ENCODE measurements at places on chromosomes 1 and 21. TPM values are rescaled to one million over a fixed set of nuclear protein-coding genes. Genes with fewer than 3 reads are reported as not detected.

GRCh38 chr1:162025541-162025940 is 1.9 kb upstream of the OLFML2B start:
- DNase-seq, result no peak

TLCD4 gene
- total RNA-seq, result 19.0 TPM

DNA sequence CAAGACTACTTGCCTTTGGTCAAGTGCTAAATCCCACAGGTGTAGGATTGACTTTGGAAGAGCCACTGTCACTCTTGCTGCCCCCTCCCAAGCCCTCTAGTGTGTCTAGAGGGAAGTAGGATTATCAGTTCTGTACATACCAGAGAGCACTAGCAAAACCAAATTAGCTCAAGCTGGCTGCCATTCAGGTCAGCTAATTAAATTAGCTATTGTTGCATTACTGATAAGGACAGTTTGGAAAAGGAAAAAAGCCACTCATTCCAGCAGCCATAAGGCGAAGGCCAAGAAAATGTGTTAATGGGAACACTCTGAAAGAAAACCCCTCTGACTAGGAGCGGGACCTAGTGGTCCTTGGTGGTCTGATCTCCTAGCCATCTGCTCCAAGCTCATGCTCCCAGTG is 321.7 kb downstream of the PBX1 start:
- DNase-seq, result no peak

DNA sequence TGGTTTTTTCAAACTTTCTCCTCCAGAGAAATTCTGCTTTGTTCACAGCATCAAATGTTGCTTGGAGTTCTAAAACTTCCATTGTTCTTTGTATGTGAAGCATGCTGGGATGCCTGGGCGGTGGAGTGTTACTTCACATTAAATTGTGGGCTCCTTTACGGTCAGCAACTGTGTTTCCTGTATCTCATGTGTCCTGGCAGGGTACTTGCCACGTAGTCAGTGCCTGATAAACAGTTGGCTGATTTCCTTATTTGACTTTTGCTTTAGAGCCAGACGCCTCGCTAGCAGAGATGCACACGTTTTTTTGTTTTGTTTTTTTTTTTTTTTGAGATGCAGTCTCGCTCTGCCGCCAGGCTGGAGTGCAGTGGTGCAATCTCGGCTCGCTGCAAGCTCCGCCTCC is 96.7 kb downstream of the UCK2 start:
- no peak for DNase-seq

TSTD1 gene
- total RNA-seq, result 21.6 TPM

STUM gene
- 24.0 TPM for total RNA-seq

DNA sequence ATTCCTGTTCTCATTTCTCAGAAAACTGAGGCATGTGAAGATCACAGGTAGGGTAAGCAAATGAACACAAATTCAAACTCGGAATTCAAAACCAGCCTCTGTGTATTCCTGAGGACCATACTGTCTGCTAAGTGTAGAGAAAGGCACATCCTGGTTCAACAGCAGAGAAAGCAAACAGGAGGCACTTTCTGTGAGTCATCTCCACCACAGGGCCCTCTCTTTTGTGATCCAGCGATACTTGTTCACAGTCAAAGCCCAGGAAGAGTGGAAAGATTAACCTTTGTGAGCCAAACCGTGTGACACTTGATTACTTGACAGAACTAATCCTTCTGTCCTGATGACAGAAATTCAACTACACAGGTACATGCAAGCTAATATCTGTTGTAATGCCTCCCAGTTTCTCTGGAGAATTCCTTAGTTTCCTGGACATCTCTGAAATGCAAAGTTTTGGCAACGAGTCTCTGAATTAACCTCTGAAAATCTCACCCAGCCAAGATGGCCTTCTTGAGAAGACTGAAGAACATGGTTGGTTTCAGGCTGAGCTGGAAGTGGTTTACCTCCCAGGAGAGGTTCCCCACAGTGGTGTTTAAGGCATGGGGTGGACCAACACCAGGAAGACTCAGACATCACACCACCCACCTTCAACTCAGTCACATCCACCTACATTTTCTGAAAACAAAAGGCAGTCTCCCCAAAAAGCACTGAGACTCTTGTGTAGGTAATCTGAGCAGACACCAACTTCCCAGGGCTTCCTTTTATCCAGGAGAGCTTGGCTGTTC is 98.2 kb upstream of the ERG start:
- DNase-seq, result no peak

DNA sequence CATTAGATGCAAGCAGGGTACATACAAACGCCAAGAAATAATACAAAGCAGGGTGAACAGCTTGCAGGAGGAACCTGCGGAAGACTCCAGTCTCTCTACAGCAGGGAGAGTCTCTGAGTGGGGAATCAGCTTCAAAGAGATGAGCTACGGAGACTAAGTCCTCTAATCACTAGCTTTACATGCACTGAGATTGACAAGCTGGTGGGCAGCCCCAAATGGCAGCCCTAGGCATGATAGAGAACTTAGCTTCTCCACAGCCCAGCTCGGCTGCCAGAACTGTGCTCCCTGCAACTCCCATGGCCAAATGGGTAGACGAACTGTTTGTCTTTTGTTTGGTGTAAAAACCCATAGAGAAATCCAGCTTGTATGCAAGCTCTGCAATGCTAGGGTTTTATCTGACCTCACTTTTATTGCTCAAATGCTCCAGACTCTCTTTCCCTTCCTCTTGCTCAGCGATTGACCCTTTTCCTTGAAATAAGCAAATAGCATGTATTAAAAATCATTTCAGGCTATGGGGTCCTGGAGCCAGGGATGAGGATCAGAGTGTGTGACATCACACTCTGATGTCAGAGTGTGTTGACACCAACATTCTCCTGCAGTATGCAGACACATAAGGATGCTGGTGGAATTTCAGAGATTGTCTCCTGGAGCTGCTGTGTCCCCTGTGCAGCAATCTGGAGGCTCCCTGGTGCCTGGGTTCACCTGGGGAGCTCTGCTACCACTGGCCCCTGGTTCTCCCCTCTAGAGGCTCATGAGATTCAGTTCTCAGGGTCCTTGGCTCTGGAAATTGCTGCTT is 238.5 kb downstream of the TTLL7 start:
- DNase-seq, result peak; percentile 4

DNA sequence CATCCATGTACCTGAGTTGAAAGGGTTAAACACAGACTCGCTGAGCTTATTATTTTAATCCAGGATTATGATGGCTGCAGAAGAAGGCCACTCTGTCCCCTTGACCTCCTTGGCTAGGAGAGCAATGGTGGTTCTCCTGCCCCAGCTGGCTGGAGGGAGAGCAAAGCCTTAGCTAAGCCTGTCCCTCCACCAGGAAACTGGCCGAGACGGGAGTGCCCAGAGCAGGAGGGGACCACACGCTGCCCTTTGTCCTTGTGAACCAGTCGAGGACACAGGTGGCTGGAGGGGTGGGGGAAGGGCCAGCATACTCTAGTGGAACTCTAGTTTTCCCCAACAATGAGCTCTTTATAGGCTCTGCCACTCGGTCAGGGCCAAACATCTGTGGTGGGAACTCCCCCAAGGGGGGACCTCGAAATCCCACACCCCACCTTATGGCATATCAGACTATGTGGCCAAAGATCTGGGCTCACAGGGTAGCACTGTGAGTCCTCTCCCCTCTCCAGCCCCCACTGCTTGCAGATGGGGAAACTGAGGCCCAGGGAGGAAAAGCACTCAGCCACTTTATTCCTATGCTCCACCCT is 12.9 kb downstream of the KIAA1614 start:
- no peak for DNase-seq

DNA sequence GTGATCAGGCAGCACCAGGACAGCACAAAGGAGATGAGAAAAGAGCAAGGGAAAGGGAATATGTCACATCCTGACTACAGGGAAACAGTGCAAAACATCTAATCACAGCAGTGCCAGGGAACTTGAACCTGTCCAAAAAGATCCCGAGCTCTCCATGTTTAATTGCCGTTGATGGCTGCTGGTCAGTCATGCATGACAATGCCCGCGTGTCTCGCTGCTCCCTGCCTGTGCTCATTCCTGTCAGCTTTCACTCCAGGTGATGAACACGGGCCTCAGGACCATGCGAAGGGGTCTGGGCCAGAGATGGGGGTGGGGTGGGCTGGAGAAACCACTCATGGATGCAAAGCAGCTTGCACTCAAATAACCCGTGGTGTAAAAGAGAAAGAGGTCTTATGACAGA is 287.0 kb downstream of the GPATCH2 start:
- no peak for DNase-seq

GRCh38 chr21:40840401-40841125 is 6.4 kb downstream of the DSCAM start:
- DNase-seq, result peak; percentile 28

CHAF1B gene
- 2.5 TPM for total RNA-seq

- no peak for DNase-seq
These were observed 16.9 kb downstream of the IKBKE start for GRCh38 chr1:206486995-206487788.

DNA sequence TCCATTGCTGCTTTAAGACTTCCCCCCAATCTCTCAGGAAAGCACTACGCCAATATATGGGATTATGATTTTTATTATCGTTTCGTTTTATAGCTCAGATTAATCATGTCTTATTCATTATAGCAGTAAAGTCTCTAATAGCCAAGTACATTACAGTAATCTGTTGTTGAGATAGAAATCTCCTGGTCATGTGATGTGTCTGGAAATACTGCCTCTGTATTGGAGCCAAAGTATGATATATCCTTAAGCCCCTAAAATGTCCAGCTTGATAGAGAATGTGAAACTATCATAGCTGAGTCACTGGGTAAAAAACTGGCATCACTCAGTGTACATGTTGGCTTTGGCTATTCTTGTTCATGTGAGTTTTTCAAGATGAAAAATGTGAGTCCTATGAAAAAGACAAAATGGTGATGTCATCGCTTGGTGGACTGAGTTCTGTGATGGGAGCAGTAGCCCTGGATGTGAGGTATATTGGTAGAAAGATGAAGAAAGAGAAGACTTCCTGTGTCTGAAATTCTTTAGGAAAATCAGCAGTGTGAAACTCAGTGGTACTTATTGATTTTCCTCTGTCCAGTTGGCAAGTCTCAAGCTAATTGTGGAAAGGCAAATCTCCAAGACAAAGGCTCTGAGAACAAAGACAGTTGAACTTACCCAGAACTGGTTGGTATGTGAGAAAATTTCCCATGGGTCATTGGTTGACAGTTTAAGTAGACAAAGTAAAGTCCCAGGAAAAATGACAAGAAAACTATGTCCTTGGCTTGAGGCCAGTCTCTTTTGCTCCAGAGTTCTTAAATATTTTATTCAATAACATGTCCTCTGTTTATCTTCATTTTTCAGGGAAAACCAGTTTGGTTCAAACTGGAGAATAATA is 76.2 kb downstream of the BRINP2 start:
- DNase-seq, result no peak

GRCh38 chr1:55217226-55217986 is 2.2 kb upstream of the USP24 start:
- DNase-seq, result peak; percentile 81
